ENCODE measurements at places on chromosomes 2 and 18.

DNA sequence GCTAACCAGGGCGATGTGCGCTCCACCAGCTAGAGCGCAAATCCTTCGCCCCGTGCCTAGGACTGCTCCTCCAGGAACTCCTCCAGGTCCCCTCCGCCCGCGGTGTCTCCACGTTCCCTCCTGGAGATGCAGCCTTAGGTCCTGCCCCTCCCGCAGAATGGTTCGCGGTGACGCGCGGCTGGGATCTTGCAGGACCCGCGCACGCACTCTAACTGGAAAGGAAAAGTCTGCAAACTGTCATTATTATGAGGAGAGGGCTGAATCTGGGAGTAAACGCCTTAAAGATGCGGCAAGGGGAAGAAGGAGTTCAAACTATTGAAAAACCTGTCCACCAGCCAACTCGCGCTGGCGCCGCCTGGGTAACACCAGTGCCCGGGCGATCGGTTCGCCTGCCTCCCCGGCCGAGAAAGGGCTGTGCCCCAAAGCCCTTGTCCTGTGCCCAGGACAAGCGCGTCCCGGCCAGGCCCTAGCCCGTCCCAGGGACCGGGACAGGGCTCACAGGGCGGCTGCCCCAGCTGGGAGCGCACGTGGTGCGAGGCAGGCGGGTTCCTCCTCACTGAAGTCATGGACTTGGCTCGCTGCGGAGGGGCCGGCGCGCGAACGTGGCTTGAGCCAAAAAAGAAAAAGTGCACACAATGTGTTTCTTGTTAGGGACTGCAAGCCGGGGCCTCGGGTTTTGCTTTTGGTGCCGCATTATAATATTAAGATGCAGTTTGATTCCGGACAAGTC, 5.5 kb upstream of the ID2 start:
- peak; percentile 83 for DNase-seq

GRCh38 chr2:236107942-236108625, 60.1 kb downstream of the GBX2 start:
- DNase-seq: no peak

- no peak for DNase-seq
These were observed 356.2 kb downstream of the GPD2 start for GRCh38 chr2:156792242-156792840.

DNA sequence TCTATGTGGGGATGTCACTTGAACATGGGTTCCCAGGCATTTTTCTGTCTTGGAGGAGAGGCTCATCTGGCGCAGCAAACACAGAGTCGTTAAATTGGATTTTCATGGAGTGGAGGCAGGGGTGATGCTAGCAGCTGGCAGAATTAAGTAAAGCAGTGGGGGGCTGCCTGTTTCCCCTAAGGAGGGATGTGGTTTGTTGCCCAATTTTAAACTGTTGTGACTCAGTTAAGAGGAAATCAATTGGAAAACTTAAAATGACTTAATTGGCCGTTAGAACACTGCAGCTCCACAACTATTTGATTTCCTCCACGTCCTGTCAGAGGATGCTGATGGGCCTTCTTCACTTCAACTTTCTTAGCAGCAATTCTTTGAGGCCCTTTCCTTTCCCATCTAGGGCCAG, 354.1 kb upstream of the ATP5MC3 start:
- no peak for DNase-seq

DNA sequence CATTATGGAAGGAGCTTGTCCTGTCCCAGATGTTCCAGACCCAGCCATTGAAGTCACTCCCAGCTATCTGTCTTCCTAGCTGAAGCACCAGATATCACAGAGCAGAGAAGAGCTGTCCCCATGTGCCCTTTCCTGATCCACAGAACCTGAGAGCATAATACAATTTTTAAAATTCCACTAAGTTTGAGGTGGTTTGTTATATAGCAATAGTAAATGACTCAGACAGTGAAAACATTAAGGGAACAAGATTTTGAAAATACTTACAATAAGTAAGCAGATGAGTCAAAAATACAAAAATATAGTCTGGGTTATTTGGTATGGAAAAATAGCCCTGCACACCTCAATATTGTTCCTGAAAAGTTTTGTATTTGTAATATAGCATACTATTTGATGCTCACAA, 85.8 kb upstream of the GLS start:
- no peak for DNase-seq

DNA sequence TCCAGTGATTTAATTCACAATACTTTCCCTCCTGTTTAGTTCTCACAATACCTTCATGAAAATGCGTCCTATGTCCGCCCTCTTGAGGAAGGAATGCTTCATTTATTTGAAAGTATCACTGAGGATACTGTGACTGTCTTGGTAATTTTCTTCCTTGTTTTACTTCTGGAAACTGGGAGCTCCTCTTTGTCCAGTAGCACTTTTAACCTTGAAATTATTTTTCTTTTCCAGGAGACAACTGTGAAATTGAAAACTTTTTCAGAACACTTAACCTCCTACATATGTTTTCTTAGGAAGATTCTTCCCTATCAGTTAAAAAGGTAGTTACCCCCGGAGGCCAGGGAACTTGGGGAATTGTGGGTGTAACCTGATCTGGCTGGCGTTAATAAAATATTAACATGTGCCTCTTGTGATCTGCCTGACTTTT, 58.9 kb upstream of the STON1 start:
- peak; percentile 52 for DNase-seq

- peak; percentile 90 for DNase-seq
These were observed 32.6 kb upstream of the PPP3R1 start for GRCh38 chr2:68284896-68285295.

DNA sequence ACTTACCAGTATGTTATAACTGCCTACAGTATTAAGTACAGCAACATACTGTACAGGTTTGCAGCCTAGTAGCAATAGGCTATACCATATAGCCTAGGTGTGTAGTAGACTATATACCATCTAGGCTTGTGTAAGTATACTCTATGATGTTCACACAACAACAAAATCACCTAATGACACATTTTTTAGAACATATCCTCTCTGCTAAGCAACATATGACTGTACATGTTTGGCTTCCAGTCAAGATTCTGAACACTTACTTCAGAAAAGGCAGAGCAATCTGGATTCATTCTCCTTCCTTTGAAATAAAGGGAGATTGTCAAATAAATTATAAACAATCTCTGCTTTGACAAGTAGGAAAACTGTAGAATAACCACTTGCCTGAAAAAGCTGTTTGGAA, 81.8 kb downstream of the EXOC6B start:
- peak; percentile 5 for DNase-seq
